Fibroblast of skin of back (primary cell): ENCODE measurements at places on chromosomes 6 and 20.

DNA sequence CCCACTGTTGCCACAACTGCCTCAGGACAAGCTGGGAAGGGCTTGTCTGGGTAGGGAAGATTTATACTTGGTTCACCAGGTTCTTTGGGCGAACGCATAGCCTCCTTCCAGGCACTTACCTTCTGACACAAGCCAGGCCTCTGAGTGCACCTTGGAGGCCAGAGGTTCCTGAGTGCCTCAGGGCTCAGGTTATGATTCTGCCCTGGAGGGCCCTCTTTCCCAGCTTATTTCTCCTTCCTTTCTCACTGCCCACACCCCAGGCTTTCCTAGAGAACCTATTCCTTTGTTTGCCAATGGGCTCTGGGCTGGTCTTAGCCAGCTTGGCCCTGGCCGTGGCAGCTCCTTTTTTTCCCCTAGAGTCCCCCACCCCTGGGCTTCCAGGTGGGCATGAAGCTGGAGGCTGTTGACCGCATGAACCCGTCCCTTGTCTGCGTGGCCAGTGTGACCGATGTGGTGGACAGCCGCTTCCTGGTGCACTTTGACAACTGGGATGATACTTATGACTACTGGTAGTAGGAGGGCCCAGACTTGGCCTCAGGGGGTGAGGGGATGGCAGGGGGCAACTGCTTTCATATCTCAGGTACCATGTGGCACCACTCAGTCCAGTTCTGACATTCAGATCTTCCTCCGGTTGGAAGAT is 25.0 kb downstream of the L3MBTL1 start:
- DNase-seq, result no peak

DNA sequence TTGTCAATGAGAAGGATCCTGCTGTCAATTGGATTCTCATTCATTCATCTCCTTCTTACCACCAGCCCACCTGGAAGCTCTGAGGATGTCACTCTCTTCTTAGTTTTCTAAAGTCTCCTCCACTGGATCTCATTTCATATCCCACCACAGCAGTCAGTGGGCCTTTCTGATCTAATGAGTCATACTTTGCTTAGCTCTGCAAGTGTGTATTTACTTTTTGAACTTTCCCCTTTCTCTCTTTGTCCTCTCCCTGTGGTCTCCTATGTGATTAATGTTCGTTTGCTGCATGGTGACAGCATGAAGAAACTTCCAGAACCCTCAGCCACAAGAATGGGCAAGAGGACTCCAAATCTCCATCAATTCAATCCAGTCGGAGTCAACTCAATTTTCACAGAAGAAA is 63.6 kb upstream of the SYNDIG1 start:
- peak; percentile 5 for DNase-seq

DNA sequence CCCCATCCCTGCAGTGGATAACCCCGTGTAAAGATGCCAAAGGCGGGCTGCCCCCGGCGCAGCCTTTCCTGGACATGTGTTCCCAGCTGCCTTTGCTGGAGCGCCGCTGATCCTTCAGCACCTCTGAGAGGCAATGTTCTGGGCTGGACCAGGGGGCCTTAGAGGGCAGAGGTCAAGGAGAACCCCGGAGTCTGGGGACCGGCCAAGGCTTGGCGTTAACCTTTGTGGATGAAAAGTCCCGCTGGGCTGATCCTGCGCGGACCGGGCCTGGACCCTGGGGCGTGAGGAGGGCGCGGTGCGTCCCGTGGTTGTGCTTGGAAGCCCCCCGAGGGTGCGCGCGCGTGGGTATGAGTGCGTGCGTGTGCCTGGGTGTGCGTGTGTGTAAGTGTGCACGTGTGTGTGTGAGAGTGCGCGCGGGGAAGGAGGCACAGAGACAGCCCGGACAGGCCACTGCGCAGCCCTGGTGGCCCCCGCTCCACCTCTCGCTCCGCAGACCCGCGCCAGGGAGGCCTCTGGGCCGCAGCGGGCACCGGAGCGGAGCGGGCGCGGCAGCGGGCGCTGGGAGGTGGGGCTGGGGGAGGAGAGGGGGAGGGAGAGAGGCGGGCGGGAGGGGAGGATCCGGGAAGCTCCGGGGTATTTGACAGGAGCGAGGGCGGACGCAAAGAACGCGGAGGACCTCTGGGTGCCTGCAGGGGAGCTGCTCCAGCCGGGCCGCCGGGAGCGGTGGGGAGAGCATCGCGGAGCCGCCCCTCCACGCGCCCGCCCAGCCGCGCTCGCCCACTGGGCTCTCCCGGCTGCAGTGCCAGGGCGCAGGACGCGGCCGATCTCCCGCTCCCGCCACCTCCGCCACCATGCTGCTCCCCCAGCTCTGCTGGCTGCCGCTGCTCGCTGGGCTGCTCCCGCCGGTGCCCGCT is at the start of gene SMOC2:
Gene SMOC2, plus strand, starts transcription at position 665 of the 914 bp plus-strand sequence. Its CDS starts 187 bp downstream, at position 852.
- DNase-seq, result no peak

DNA sequence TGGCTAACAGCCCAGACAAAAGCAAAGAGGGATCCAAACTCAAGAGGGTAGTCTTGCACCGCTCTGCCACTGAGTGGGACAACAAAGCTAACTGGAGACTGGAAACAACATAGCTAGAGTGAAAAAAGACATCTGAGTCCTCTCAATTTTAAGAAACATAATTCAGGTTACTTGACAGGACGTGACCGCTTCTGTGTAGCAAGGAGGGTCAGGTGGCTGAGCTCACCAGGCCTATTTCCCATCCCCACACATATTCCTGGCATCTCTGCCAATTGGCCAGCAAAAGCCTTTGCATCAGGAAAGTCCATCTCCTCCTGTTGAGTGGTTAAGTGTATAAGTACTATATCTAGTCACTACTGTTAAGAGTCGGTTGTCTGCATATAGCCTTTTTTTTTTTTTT is 25.3 kb upstream of the TBC1D20 start:
- no peak for DNase-seq
